ENCODE measurements at places on chromosomes 7 and 10.

- DNase-seq = no peak
These were observed 86.7 kb downstream of the MMRN2 start for GRCh38 chr10:86870679-86871078.

DNA sequence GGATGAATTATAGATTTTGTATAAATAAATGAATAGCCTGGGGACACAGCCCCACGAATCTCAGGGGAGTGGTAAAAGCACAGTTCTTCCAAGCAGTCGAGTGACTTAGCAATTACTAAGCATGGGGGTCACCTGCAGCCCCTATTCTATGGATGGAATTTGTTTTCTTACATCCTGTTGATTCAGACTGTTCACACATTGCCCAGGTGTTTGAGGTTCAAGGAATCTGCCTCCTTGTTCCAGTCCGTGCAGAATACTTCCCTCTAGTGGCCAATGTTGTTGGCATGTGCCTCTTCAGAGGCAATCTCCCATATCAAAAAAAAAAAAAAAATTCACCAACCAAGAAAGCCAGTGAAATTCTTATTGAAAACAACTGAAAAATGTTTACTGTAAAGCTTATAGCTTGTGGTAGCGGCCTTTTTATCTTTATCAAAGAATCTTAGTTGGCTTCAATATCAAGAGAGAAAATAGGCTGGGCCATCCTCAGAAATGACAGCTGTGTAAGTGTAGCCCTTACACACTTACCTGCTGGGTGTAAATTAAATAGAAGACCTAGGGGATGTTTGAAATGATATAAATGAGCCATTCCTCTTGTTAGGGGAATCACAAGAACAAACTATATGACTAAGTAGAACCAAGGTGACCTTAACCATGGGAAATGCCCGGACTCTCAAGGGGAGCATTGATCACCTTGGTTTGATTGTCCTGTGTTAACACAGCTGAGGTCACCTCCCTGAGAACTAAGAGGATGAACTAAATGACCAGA, 7.8 kb downstream of the LIPM start:
- DNase-seq = peak; percentile 80

GRCh38 chr10:60853107-60853506, 74.8 kb downstream of the CDK1 start:
- DNase-seq = no peak

DNA sequence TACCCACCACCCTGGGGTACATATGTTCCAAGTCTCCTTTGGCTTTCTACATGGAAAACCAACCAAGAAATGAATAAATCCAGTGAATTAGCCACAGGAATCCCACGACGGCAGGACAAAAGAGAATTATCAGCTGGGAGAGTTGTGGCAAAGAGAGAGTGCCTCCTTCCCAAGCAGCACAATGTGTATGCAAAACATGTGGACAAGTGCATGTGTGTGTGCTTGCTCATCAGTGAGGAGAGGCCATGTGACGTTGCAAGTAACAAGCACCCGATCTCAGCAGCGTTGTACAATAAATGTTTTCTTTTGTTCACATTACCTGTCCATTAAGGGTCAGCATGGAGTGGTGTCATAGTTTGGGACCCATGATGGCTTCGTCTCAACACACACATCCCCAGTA, 50.0 kb upstream of the EMX2 start:
- DNase-seq = no peak
